ENCODE measurements at places on chromosomes 16 and 17.

DNA sequence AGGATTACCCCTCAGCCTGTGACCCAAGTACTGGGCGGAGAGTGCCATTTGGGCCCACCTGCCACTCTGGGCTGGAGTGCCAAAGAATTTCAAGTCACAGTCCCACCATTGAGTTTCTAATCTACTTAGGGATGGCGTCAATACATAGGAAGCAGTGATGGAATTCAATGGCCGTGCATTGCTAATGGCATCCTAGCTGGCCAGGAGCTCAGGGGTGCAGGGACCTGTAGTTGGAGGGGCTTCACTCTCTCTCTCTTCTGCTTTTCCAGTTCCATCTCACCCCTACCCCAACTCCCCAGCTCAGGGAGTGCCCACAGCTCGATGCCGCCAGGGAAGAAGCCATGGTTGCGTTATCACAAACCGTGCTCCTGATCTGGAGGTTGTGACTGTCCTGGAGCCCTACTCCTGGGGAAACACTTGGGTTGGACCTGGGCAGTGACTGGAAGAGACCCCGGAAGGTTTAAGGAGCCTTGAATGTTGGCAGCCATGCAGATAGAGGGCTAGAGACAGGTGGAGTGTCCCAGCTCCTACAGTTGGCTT, 2.4 kb downstream of the MMP15 start:
- no peak for DNase-seq

DNA sequence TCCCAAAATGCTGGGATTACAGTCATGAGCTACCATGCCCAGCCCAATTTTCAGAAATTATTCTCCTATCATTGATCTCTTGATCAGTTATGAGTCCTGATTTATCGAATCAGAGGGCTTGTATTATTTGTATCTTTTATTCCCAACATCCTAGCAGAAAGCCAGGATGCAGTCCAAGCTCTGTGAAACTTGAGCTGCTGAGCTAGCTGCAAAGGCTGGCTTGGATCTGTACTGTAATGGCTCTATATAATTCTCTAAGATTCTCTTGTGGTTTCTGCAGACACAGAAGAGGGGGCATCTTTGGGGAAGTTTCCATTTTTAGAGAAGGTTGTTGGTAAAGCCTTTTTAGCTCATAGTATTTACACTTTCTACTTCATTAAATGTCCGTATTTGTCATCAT, 227.1 kb downstream of the MAP2K4 start:
- no peak for DNase-seq

GRCh38 chr16:81765969-81766368, 13.1 kb upstream of the PLCG2 start:
- DNase-seq = no peak

GRCh38 chr17:32916134-32916533, 11.8 kb upstream of the TMEM98 start:
- DNase-seq = no peak

DNA sequence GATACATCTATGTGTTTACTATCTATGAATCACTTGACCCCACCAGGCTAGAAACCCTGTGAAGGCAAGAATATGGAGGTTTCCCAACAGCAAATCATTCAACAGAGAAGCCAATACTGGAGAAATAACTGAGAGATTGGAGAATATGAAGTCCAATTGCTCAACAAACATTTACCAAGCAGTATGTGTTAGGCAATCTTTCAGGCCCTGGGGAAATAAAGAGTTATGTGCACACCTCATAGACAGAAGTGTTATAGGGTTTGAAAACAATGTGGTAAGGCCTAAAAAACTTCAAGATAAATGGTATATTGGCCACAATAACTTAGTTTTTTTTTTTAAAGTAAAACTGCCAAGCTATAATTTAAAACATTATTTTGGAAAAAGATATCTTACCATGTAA, 1245.8 kb downstream of the CDH11 start:
- DNase-seq = no peak

- no peak for DNase-seq
Observed at GRCh38 chr17:75524970-75525805, at the start of gene LLGL2. TSS of gene LLGL2 (plus strand) at chr17:75525697. CDS start at chr17:75543427, 17,730 bp downstream.

- no peak for DNase-seq
Observed at GRCh38 chr16:68646953-68647659, 2.0 kb downstream of the CDH3 start.

DNA sequence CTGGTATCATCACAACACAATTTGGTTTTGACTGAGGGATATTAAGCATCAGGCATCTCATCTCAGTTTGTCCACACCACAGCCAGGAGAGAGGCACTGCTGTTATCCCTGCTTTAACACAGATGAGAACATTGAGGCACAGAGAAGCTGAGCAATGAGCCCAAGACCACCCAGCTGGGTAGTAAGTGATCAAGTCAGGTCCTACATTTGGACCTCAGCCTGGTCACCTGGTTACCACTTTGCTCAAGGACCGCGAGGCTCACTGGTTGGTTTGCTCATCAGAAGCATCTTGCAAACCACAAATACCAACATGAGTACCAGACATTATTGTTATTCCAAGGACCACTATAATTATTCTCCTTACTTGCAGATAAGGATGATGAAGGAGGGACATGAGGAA, 245.5 kb downstream of the CBLN1 start:
- no peak for DNase-seq

DNA sequence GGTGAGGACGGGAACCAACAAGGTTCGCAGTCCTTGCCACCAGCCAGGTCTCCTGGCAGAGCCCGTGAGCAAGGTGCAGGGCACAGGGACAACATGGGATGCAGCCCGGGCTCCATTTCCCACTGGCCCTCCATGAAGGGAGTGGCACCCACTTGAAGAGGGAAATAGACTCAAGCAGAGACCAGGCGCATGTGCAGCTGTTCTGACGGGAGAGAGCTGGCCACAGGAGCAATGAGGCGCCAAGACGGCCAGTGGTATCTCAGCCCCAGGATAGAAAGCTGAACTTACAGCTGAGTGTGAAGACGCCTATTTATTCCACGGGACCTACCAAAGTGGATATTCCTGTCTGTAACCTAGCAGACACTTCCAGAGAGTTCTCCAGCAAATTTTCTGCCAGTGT, 8.2 kb upstream of the FOXJ1 start:
- DNase-seq = no peak

DNA sequence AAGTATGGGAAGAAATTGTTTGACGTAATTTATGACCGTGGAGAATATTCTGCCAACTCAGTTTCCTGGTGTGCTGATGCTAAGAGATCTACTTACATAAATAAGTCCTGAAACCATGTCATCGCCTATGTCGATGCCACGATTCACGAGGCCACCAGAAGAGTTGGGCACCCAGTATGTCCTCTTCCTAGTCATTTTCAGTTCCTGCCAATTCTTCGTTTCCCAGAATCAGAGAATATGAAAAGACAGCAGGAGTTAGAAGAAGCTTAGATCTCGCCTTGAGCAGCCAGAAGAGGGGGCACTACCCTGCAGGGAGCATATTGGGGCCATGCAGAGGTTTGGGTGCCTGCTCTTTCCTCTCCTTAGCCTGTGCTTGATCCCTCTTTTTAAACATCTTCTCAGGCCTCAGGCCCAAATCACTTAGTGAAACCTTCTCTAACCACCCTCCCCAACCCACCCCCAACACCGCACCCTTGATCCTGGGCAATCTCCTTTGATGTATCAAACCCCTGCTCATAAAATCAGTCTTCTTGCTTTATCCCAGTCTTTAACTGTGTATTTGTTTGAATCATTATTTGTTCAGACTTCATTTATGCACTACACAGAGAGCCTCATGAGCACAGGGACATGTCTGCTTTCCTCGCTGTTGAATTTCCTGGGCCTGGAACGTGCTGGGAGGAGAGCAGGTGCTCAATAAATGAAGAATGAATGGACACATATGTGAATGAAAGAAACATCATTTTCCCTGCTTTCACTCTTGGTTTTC, 12.2 kb upstream of the LONP2 start:
- no peak for DNase-seq

- no peak for DNase-seq
Observed at GRCh38 chr16:11190588-11191560, 65.1 kb downstream of the SOCS1 start.

DNA sequence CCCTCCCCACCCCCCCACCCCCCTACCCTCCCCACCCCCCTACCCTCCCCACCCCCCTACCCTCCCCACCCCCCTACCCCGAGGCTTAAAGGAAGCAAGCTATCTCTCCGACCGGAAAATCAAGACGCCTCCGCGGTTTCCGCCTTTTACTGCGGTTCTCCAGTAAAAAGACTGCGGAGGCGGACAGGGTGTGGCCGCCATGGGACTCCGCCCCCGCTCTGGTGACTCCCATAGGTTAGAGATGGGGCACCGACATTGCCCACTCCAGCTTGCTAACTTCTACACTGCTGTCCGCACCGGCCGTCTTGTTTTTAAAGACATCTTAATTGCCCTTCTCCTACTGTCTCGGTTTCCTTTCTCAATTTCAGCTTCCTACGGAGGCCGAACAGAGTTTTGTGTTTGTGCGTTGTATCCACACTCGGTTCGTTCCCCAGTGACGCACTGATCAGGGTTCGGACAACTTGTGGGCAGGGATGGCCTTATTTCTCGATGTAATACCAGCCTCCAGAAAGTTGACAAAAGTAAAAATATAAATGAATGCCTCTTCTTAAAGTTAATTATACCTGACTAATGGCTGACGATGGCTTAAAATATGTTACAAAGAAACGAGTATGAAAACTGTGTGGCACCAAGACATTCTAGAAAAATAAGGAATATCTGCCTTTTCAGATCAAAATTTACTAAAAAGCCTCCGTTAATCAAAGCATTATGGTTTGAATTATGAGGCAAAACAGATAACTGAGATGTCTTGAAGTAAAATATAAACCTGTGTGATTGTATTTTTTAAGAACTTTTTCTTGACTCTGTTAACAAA, 1.1 kb upstream of the ZNF200 start:
- DNase-seq = no peak

DNA sequence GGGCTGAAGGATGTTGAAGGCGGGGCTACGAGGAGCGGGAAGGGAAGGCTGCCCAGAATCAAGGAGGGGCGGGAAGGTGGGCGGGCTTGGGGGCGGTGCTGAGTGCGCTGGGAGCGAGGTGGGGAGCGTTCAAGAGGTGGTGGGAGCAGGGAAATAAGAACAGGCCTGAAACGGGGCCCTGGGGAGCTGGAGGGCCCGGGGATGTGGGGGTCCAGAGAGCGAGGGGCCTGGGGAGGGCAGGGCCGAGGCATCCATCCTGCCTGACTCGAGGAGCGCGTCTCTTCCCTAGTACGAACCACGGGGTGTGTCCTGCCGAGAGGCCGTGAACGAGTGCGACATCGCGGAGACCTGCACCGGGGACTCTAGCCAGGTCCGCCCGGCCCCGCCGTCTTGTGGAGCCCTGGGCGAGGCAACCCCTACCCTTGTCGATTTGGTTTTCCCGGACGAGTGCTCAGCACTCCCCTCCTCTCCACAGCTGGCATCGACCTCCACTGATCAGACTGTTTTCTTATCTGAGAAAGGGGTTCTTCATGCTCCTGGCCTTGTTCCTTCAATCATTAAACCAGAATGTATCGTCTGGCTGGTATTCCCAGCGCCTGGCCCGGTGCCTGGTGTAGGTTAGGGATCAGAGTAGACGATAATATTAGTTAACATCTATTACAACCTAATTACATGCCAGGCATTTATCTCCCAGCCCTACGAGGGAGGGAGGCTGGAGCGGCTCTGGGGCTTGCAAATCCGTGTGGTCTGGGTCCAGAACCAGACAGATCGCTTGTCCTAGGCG, 17.2 kb downstream of the ADAM11 start:
- no peak for DNase-seq

GRCh38 chr17:60168654-60169053, 18.9 kb downstream of the CA4 start:
- no peak for DNase-seq

GRCh38 chr17:74147056-74147835, 56.2 kb upstream of the RPL38 start:
- DNase-seq = no peak

GRCh38 chr16:57736419-57737351, 1.1 kb downstream of the KATNB1 start:
- no peak for DNase-seq

GRCh38 chr16:25134166-25134700, 22.7 kb downstream of the LCMT1 start:
- no peak for DNase-seq

GRCh38 chr16:19884611-19885450, at the start of gene GPRC5B:
TSS of gene GPRC5B (minus strand) at chr16:19884848. CDS start at chr16:19872845, 12,003 bp downstream.
- DNase-seq = no peak

- no peak for DNase-seq
Observed at GRCh38 chr17:30559656-30560055, 82.4 kb downstream of the GOSR1 start.

GRCh38 chr17:59763861-59764260, 56.4 kb downstream of the VMP1 start:
- no peak for DNase-seq

- no peak for DNase-seq
Observed at GRCh38 chr17:80096561-80097021, 4.8 kb upstream of the GAA start.

- no peak for DNase-seq
Observed at GRCh38 chr16:56780646-56781045, 50.7 kb downstream of the NUP93 start.

- DNase-seq = no peak
Observed at GRCh38 chr16:49471038-49471727, 97.6 kb downstream of the C16orf78 start.

DNA sequence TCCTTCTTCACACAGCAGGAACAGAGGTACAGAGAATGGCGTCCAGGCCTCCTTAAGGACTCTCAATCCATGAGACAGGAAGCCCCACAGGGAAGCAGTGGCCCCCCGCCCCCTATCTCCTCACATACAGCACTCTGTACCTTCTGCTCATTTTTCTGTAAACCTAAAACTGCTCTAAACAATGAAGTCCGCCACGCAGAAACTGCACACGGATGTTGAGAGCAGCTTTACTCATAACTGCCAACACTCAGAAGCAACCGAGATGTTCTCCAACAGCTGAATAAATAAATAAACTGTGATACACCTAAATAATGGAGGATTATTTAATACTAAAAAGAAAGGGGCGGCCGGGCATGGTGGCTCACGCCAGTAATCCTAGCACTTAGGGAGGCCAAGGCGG, 9.9 kb downstream of the TBC1D16 start:
- DNase-seq = no peak

GRCh38 chr16:83530293-83530692, 277.5 kb upstream of the HSBP1 start:
- no peak for DNase-seq

DNA sequence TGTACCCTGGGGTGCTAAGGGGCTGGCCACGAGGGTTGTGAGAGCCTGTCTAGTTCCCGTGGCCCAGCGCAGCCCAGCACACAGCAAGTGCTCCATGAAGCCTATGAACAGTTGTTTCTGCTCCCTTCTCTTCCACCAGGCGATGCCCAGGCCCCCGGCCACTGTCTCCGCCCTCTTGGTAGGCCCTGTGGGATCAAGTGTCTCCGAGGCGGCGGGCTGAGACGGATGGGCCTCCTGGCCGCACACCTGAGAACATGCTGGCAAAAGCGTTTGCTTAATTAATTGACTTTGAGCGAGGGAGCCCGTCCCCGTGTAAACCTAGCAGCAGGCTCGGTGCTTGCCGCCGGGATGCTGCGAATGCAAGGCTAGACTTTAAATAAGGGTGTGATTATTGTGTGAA, 129.7 kb upstream of the GSE1 start:
- no peak for DNase-seq
